ENCODE measurements at places on chromosomes 3 and 15. TPM values are rescaled to one million over a fixed set of nuclear protein-coding genes. Genes with fewer than 3 reads are reported as not detected.

The GNAT1 gene
- 0.10 TPM for total RNA-seq

The SMCO1 gene
- not detected for total RNA-seq

The CACNA2D3 gene
- 0.08 TPM for total RNA-seq

The DYNC1LI1 gene
- total RNA-seq: 30.8 TPM

The KBTBD12 gene
- total RNA-seq: 0.50 TPM

The DIS3L gene
- 22.3 TPM for total RNA-seq

The CILP gene
- 0.26 TPM for total RNA-seq

The TTLL13 gene
- 0.29 TPM for total RNA-seq

The DUT gene
- total RNA-seq: 70.1 TPM

The KLHL40 gene
- total RNA-seq: not detected

The PLA2G4F gene
- total RNA-seq: not detected

The POC1A gene
- 0.47 TPM for total RNA-seq

The COL8A1 gene
- total RNA-seq: not detected

The EPHB3 gene
- 0.35 TPM for total RNA-seq

The FETUB gene
- total RNA-seq: not detected

The CORO2B gene
- total RNA-seq: not detected

The RSL24D1 gene
- total RNA-seq: 120 TPM

The PROS1 gene
- total RNA-seq: 0.65 TPM

The ZPLD1 gene
- total RNA-seq: not detected

The TERC gene
- total RNA-seq: 11.0 TPM

The COX17 gene
- total RNA-seq: 28.9 TPM

The FYCO1 gene
- 32.6 TPM for total RNA-seq

The GOLGA8Q gene
- total RNA-seq: 1.4 TPM

Data from T-helper 17 cell (primary cell).